ENCODE measurements at places on chromosomes 3 and 15.

- no peak for DNase-seq
Observed at GRCh38 chr3:14481646-14482036, 58.5 kb downstream of the GRIP2 start.

GRCh38 chr3:131850223-131850622, 184.6 kb downstream of the CPNE4 start:
- DNase-seq, result no peak

- no peak for DNase-seq
Observed at GRCh38 chr3:127714866-127715265, 42.1 kb downstream of the ABTB1 start.

- no peak for DNase-seq
Observed at GRCh38 chr3:158875700-158876099, 73.8 kb downstream of the MFSD1 start.

DNA sequence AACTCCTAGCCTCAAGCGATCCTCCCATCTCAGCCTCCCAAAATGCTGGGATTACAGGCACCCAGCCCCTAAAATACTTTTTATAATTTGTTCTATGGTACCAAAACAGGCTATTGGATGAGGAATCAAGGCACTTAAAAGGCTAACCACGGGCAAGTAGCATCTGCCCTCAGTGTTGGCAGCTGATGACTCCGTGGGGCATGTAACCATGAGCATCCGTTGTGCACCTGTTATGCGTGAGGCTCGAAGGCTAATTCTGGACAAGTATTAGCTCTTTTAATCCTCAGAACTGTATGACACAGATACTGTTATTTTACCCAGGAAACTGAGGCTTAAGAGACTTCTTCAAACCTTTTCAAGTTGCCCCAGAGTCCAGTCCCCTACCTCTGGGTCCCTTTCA, 10.2 kb downstream of the WDR73 start:
- DNase-seq, result no peak
